Activated naive CD4-positive, alpha-beta T cell (primary cell): ENCODE measurements at places on chromosomes 12 and 14.

DNA sequence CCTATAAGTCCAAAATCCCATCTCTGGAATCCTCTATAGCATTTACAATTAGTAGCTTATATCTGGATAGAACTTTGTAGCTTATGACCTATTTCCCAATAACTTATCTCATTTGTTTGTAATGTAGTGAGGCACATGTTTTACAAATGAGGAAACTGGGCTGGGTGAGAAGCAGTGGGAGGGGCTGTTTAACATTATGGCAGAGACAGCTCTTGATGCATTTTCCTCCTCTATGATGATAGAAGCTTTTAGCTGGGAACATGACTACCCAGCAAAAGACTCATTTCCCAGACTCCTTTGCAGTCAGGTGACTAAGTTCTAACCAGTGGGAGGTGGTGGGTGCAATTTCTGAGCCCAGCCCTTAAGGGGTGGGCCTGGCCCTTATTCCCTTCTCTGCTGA lies 179.7 kb downstream of the TTC8 start:
- no peak for DNase-seq

GRCh38 chr14:50362764-50363713 lies 33.6 kb downstream of the CDKL1 start:
- DNase-seq, result no peak

- no peak for DNase-seq
These were observed 18.2 kb upstream of the IRF2BPL start for GRCh38 chr14:77046721-77047120.

- DNase-seq, result no peak
These were observed 49.4 kb downstream of the LTBP2 start for GRCh38 chr14:74562515-74563232.

GRCh38 chr12:51620448-51620847 lies 29.4 kb downstream of the SCN8A start:
- no peak for DNase-seq

- DNase-seq, result no peak
These were observed 50.6 kb downstream of the LRCOL1 start for GRCh38 chr12:132559652-132560363.

GRCh38 chr12:48947727-48948126 lies 9.6 kb downstream of the ARF3 start:
- no peak for DNase-seq

DNA sequence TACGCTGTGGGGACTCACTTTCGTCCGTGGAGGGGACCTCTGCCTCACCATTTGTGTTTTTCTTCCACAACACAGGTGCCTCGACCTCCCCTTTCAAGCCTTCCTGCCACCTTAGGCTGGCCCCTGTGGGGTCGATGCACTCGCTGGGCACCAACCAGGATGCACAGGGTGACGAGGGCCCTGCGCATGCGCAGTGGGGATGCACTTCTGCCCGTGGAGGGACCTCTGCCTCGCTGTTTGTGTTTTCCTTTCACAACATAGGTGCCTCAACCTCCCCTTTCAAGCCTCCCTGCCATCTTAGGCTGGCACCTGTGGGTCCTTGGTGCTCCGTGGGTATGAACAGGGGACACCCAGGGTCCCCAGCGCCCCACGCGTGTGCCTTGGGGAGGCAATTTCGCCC lies 356.8 kb downstream of the ALG10 start:
- no peak for DNase-seq

DNA sequence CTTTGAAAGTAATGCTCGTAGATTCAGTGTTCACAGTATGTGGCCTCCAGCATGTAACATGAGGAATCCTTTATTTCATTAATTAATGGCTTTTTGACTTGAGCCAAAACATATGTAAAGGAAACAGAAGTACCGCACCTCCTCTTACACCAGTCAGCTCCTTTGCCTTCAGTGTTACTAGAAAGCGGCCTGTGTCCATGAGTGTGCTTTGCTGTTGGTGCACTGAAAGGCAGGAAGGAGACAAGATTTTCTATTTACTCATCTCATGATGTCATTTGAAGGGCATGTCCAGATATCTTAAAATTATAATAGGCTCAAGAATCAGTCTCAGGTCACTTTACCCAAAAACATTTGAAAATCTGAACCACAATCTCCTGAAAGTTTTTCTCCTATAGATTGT lies 9.9 kb upstream of the CCT2 start:
- DNase-seq, result no peak

- no peak for DNase-seq
These were observed 80.9 kb downstream of the ACACB start for GRCh38 chr12:109197327-109197726.

DNA sequence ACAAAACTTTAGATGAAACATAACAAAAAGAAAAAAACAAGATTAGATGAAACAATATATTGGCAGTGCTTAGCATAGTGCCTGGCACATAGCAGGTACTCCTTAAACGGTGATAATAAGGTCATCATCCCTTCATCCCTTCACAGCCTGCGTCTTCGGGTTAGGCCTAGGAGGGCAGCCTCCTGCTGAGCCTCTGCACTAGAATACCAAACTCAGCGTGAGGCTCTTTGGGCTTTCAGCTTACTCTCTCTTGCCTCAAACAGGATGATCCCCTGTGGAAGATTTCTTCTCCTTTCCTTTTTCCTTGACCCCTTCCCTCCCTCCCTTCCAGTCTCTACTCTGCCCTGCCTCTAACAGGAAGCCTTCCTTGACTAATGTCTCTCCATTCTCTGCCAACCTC lies 14.4 kb upstream of the FIGNL2 start:
- DNase-seq, result no peak

GRCh38 chr12:82507686-82508085 lies 149.4 kb downstream of the METTL25 start:
- DNase-seq, result no peak

DNA sequence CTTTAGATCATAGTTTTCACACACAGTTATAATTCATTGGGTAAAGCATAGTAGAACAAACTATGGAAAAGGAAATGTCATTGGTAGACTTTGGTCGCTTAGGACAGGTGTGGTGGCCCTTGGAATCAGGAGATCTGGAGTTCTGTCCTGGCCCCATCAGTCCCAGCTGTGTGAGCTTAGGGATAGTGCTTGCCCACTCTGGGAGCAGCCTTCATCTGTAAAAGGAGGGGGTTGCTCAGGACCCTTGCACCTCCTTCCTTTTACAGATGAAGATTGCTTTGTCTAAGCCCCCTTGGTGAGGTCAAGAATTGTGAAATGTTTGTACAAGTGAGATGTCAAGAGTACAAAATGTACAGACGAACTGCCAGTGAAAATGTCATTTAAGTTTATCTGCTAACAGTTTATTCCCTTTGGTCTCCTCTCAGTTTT lies 93.2 kb downstream of the BORCS5 start:
- no peak for DNase-seq
